ENCODE measurements at places on chromosomes 3 and 15.

DNA sequence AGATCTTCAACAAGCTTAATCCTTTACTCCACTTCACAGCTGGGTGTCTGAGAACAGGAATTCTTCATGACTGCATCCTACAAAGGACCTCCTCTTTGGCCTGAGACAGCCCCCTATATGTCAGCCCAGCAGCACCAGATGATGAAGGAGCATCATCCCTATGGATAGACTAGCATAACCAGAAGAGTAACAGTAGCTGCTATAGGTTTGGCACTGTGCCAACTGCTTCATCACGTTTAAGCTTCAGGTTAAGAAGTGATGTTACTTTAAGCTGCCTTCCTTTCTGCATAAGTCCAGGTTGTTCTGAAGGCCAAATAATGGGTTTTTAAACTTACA lies 50.6 kb downstream of the CMSS1 start:
- no peak for DNase-seq

- no peak for DNase-seq
Measured at GRCh38 chr3:66039590-66039887, 821 bp upstream of the MAGI1 start.

- DNase-seq: no peak
Measured at GRCh38 chr15:68489421-68489820, 57.5 kb upstream of the ITGA11 start.

DNA sequence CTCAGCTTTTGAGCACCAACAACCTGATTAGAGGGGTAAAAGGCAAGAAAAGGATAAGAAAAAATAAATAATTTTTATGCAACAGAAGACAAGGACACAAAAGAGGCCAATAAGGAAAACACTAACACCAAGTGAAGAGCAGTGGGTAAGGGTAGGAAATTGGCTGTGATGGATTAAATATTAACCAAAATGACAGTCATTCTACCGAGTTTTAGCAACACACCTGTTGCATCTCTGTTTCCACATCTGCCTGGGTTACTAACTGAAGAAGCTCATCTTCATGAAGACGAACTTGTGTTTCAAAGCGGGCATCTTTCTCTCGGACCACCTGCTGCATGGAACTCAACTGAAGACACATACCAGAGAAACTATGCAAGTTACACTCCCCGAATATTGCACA lies 30.1 kb downstream of the GOLGB1 start:
- no peak for DNase-seq

GRCh38 chr3:184336547-184337398 lies 627 bp upstream of the FAM131A start:
- DNase-seq: no peak

DNA sequence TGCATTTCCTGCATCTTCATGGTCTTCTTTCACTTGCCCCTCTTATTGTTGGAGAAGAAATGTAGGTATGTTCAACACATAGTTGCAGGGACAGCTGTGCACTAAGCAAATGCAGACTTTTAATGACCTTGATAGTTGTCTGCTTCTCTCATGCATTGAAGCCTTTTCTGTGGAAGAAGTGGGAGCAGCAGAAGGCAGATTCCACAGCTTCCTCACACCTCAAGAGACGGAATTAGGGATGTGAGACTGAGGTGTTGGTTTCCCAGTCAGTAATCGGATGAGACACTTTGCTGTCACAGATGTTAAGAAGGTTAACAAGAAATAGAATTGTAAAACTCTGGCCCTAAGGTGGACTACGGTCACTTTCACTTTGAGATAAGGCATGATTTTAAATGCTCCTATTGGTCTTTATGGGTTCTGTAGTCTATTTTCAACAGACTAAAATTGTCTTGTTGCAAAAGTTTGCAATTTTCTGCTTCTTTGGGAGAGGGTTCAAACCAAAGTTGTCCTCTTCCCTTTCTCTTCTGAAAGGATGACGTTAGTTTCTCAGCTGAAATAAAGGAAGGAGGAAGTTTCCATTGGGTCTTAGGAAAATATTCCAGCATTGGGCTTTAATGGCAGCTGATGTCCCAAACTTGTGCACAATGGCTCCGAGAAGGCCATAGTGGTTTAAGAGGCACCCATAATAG lies 117.4 kb downstream of the LPP start:
- DNase-seq: no peak
